Esophagus squamous epithelium (tissue), 5 donors: ENCODE measurements at places on chromosomes 1 and 21.

- DNase-seq, result no peak
Observed at GRCh38 chr1:21705303-21705980, 36.3 kb upstream of the RAP1GAP start.

DNA sequence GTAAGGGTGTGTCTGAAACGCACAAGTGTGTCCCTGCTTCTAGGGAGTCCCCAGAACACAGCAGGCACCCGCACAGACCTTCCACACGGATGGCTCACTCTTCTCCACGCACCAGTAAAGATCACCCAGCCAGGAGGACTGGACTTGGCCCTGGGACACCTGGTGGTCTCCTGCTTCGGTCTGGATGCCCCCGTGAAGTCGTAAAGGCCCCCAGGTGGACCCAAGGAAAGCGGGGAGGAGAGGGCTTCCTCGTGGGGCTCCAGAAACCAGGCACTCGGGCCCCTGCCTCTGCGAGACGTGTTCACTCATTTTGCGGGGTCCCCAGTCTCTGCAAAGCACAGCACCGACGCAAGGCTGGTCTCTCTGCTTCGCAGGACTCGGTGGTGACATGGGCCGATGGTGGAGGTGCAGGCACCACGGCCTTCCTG lies 20.2 kb upstream of the COL6A2 start:
- DNase-seq, result no peak

- DNase-seq, result no peak
Observed at GRCh38 chr1:13774121-13774520, 74.1 kb downstream of the PRDM2 start.

GRCh38 chr1:16068356-16069270 lies 4.8 kb downstream of the FAM131C start:
- DNase-seq, result no peak

DNA sequence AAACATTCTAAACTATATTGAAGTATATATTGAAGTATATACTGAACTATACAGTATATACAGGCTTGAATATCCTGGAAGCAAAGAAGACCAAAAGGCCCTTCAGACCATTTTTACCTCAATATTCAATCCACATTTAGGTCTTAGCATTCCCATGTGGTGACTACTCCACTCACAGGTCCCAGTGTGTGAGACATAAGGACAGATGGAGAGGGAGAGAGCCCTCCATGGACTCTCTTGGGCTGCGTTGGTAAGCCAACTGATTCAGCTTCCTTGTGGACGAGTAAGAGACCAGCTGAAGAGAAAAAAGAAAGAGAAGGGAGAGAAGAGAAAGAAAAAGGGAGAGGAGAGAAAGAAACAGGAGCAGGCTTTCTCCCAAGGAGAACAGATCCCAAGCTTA lies 37.3 kb upstream of the ZRANB2 start:
- no peak for DNase-seq

DNA sequence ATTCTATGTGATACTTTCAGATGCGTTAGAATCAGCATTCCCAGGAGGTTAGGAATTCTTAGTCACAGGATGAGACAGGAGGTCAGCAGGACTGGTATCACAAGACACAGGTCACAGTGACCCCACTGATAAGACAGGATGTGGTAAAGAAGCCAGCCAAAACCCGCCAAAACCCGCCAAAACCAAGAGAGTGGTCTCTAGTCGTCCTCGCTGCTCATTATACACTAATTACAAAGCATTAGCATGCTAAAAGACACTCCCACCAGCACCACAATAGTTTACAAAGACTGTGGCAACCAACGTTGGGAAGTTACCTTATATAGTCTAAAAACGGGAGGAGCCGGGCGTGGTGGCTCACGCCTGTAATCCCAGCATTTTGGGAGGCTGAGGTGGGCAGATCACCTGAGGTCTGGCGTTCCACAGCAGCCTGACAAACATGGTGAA lies 13.9 kb upstream of the ACTA1 start:
- DNase-seq, result no peak

- DNase-seq, result no peak
Observed at GRCh38 chr1:199976496-199977144, 50.9 kb upstream of the NR5A2 start.

GRCh38 chr1:35575416-35575958 lies 2.4 kb downstream of the TFAP2E start:
- DNase-seq, result no peak

DNA sequence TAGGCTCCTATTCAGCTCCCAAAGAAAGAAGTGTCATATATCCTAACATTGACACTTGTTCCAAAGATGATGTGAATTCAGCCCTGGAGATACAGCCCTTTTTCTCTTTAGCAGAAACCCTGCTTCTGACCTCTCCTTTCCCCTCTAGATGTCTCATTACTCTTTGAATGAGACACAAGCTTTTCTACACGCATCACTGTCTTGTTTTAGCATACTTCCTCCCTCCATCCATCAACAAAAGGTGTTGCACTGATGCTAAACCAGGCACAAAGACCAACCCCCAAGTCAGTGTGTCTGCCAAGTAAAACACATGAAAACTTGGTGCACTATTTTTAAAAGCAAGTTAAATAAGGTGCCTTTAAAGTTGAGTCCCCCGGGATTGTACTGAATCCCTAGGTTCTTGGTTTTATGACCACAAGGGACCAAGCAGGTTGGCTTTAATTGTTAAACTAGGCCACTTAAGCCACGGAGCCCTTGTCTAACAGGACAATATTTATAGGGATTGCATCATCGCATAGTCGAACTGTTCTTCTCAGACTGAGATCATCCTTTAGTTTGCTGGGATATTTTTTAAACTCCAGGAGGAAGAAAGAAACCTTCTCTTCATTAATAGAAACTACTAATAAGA lies 101.0 kb upstream of the GUCA2B start:
- DNase-seq, result no peak

- DNase-seq, result no peak
Observed at GRCh38 chr21:14553422-14553821, 7.3 kb upstream of the SAMSN1 start.

DNA sequence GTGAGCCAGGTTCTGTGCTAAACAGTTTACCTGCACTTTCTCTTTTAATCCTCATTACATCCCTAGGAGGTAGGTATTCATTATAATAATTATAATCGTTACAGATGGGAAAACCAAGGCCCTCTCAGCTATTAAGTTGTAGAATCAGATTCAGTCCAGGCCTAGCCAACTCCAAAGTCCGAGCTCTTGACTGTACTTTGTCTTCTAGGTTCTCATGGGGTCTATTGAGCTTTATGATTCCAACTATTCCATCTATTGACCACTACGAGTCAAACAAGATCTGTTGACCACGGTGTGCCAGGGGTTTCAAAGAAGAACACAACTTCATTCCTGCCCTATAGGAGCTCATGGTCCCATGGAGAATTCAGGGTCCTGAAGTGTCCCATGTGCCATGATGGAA lies 2.0 kb downstream of the IFNLR1 start:
- no peak for DNase-seq

DNA sequence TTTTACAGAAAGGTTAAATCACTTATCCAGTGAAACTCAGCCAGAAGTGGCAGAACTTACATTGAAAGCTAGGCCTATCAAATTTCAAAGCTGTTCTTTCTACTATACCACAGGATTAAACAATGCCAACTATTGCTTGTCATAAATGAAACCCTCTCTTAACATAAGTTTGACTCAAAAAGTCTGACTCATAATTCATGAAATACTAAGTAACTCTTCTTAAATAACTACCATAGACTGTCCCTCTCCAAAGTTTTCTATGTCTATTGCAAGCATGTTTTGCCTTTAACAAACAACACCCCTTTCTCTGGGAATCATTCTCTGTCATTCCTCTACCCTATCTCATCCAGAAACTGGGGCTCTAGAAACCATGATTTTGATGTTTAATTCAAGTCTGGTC lies 109.5 kb upstream of the UBE2U start:
- no peak for DNase-seq

- DNase-seq, result no peak
Observed at GRCh38 chr1:58104960-58105359, 441.6 kb downstream of the OMA1 start.

DNA sequence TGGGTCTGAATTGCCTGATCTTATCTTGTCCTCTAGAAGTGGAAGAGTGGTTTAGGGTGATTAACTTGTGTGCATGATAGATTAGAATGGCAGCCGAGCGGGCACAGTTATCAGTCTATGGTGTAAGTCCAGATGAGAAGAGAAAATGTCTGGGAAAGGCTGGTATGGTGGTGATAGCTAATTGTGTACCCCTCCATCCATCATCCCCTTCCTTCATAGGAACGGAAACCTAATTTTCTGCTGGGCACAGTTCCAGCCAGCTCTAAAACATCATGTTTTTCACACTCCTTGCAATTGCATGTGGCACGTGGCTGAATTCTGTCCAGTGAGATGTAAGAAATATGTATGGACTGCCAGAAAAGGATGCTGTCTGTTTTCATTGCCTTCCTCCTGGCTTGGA lies 40.9 kb upstream of the ZP4 start:
- DNase-seq, result no peak

DNA sequence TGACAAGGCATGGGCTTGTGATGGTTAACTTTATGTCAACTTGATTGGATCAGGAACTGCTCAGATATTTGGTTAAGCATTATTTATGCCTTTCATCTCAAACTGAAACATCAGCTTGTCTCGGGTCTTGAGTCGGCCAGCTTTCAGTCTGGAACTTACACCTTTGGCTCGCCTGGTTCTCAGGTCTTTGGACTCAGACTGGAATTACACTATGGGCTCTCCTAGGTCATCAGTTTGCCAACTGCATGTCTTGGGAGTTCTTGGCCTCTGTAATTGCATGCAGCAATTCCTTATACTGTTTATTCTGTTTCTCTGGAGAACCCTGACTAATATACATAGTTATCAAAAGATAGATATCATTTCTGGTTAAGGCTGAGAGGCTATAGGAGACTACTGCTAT lies 653.7 kb downstream of the ADGRL2 start:
- no peak for DNase-seq

DNA sequence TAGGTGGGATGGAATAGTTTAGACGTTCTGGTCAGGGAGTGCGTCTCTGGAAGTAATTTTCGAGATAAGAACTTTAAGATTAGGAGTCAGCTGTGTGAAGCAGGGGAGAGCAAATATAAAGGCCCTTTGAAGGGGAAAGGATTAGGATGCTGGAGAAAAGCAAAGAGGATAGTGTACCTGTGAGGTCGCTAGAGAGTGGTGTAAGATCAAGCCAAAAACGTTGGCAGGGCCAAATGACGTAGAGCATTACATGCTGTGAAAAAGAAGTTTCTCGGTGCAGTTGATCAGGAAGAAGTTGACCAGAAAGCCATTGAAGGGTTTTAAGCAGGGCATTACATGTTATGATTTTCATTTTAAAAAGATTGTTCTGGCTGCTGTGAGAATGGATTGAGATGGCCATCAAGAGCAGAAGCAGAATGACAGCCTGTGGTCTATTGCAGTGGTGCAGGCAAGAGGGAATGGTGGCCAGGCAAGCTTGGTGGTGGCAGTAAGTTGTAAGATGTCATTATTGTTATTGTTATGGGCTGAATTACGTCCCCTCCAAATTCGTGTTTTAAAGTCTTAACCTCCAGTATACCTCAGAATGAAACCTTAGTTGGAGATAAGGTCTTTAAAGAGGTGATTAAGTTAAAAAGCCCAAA lies 113.6 kb upstream of the KIF26B start:
- no peak for DNase-seq

GRCh38 chr1:183515002-183515689 lies 42.8 kb downstream of the SMG7 start:
- no peak for DNase-seq

GRCh38 chr21:19261731-19262376 lies 858.3 kb upstream of the TMPRSS15 start:
- no peak for DNase-seq

- DNase-seq, result no peak
Observed at GRCh38 chr21:36461277-36461917, 18.5 kb downstream of the CLDN14 start.

DNA sequence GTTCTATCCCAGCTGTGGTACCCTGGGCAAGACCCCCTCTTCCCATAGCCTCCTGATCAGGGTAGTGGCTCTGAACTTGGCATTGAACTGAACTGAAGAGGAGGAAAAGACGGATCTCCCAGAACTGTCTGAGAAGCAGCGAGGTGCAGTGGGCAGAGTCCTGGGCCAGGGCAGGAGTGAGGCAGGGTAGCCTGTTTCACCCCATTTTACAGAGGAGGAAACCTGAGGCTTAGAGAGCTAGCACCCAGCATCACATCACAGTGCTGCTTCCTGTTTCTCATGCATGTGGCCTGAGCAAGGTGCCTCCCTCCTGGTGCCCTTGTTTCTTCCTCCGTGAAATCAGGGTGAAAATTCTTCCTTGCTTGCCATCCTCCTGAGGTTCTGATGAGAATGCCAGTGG lies 17.1 kb downstream of the ZNF362 start:
- DNase-seq, result no peak

- peak; percentile 19 for DNase-seq
Observed at GRCh38 chr1:11731691-11732283, 4.1 kb upstream of the AGTRAP start.

- no peak for DNase-seq
Observed at GRCh38 chr1:91567583-91567982, 66.9 kb downstream of the CDC7 start.
